Occipital lobe (tissue), 3 donors: ENCODE measurements at places on chromosomes 7 and 10.

DNA sequence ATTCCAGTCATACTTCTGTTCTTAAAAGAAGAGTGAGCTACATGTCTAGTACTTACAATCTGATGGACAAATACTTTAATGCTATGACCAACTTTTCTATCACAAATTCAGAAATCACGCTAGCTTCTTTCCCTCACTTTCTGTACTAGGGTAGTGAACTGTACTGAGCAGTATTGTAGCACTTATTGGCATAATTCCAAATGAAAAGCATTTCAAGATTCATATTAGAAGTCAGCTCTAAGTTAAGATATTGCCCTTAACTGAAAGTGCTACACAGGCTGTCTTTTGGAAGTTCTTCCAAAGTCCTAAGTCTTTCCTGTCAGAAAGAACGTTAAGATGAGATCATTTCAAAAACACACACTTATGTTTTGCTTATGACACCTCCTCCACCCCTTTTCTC, 13.4 kb downstream of the P4HA1 start:
- DNase-seq = no peak

DNA sequence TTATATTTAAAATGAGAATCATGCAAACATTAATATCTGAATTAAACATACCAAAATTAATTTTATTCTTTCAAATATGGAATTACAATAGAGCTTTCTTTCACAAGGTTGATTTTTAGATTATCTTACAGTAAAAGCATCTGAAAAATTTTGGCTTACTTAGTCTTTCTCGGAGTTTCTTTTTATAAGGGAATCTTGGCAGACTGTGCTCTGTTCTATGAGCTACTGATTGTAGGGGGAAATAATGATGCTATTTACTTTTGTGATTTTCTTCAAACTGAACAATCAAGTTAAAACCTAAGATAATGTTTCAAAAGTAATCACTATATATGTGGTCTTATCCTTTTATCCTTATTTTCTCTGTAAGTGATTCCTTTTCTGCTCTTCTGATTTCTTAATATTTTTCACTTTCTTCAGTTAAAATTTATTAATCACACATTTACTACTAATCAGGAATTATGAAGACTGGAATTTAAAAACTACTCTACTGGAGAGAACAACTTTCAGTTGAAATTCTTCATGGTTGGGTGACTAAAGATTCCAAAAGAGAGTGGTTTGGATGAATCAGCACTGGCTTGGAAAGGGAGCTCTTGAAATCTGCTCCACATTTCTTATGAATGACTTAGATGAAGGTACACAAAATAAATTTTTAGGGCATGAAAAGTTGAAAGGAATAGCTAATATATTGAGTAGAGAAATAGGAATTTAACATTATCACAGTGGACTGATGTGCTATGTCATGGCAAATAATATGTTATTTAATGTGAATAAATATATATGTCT, 103.9 kb downstream of the PPP1R9A start:
- no peak for DNase-seq

DNA sequence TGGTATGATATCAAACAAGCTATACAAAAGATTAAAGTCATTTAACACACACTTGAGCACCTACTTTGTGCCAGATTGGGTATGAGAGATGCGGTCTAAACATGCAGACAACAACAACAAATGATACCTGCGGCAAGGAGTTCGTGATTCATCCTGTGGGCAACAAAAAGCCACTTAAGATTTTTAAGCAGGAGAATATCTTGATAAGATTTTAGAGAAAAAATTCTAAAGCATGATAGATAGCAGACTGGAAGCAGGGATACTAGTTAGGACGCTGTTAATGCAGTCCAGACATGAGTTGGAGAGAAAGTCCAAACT, 1.6 kb upstream of the KBTBD2 start:
- DNase-seq = no peak

DNA sequence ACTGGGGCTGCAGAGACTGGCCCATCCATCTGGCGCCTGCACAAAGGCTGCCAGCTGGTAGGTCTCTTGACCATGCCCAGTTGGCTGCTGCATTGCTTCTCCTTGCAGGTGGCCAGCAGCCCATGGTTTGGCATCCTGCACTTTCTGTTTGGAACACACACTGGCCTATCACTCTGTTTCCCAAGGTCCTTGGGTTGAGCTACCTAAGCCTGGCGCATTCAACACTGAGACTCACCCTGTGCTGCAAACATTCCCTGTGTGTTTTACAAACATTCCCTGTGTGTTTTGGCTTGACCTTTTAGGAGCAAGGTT, 55.5 kb downstream of the TACR2 start:
- DNase-seq = no peak

DNA sequence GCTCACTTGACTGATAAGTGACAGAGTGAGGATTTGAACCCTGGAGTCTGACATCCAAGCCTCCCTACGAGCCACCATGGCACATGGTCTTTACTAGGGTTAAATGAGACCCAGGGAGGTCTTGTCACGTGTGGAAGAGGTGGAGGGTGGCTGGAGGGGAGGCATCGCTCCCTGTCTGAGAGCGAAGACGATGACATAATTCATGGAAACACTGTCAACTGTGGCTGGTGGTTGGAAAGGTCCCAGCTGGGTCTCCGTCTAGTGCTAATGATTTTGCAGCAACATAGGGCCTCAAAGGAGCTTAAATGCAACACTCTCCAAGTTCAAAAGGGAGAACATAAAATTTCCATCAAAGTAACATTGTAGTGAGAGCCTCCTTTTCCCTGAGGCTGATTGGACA, 99.9 kb upstream of the BAIAP2L1 start:
- DNase-seq = no peak

GRCh38 chr7:90931986-90932916, 332.0 kb upstream of the FZD1 start:
- no peak for DNase-seq
